PC-3 (cell line): ENCODE measurements at places on chromosomes 13 and 19. TPM values are rescaled to one million over a fixed set of nuclear protein-coding genes. Genes with fewer than 3 reads are reported as not detected.

Gene SIGLEC7
- total RNA-seq = not detected in 2 replicates

Gene CYP2A7
- not detected in 2 replicates for total RNA-seq

DNA sequence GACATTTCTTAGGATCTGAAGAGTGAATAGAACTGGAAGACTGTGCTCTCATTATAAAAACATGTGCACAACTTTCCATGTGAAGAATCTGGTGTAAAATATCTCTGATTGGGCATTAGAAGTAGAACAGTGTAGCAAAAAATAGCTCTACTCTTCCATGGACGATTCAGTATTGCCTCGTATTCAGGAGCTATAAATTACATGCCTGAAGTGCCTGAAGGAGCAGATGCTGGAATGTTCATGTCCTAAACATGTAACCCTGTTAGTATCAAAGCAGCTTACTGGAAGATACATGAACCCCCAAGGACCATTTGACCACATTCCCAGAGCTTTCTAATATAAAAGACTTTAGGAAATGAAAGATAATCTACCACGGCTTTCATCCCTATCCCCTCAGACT is 528.9 kb downstream of the DACH1 start:
- no peak for DNase-seq

Gene CGB5
- 0.52 TPM in 1 of 2 replicates, not detected in the other for total RNA-seq

Gene CYP2A6
- total RNA-seq = not detected in 2 replicates

Gene INSL3
- total RNA-seq = not detected in 2 replicates

DNA sequence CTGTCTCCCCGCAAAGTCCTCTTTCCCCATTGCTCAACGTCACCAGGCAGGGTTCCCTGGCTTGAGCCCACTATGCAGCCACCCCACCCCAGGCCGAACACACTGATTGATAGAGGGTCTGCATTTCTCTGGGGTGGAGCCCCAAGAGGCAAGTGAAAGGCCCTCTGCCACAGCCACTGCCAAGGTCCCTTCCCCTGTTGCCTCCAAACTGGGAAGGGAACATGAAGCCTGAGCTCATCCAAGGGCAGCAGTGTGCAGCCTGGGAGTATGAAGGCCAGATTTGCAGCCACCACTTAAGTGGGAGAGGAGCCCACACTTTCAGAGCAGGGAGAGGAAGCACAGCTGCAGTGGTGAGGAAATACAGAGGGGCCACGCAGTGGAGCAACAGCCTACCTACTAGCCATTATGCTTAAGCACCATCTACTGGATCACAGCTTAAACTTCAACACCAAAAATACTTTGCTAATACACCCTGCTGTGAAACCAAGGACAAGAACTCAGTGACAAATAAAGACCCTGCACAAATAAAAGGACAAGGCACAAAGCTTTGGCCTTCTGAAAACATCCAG is 48.6 kb downstream of the UBL3 start:
- DNase-seq = no peak

- no peak for DNase-seq
Measured at GRCh38 chr13:31051999-31052398, 109.7 kb downstream of the HSPH1 start.

GRCh38 chr13:61339054-61339621 is 76.5 kb downstream of the PCDH20 start:
- DNase-seq = no peak
